ENCODE measurements at places on chromosomes 5 and 9.

DNA sequence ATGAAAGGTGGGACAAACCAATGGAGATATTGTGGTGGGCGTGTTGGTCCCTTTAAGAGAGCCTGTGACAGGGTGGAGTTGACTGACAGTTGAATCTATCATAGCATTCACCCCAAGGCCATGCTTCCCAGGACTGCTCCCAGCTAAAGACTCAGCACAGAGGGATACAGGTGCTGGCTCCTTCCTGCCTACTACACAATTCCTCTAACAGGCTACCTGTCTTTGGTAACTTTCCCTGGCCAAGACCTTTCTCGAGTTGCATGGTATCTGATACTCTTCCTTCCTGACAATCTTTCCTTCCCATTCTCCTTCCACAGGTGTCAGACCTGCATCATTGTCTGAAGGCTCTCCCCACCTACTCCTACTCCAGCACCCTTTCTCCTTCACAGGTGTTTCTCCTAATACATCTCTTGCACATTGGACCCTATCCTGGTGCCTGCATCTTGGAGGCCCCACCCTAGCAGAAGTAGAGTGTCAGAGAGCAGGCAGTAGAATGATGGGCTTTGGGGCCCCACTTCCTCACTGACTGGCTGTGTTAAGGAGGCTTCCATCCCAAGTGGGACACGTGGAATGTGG is 120.7 kb upstream of the ALDH1B1 start:
- no peak for DNase-seq

GRCh38 chr5:57437976-57438805 is 44.4 kb downstream of the ACTBL2 start:
- DNase-seq: no peak

DNA sequence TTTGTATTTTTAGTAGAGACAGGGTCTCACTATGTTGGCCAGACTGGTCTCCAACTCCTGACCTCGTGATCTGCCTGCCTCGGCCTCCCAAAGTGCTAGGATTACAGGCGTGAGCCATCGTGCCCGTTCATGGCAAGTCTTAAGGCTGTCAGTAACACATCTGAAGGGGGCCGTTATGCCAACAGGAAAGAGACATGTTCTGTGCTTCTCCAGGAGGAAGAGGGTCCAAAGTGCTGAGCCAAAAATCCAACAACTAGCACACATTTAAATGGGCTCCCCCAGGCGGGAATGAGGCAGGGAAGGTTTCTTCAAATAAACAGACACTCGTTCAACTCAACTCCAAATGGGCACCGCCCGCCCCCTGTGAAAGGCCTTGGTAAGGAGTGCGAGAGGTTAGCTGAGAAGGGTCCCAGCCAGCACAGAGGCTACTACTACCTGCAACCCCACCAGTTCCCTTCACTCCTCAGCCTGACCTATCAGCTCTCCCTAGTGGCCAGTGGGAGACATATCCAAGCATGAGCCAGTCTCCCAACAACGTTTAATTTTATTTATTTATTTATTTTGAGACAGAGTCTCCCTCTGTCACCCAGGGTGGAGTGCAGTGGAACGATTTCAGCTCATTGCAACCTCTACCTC is 84.1 kb upstream of the DMRT1 start:
- no peak for DNase-seq

GRCh38 chr5:71894091-71894490 is 175.0 kb downstream of the CARTPT start:
- DNase-seq: no peak

- no peak for DNase-seq
Observed at GRCh38 chr5:119512277-119512676, 60.0 kb downstream of the HSD17B4 start.

GRCh38 chr5:119879446-119879845 is 250.1 kb downstream of the FAM170A start:
- no peak for DNase-seq

DNA sequence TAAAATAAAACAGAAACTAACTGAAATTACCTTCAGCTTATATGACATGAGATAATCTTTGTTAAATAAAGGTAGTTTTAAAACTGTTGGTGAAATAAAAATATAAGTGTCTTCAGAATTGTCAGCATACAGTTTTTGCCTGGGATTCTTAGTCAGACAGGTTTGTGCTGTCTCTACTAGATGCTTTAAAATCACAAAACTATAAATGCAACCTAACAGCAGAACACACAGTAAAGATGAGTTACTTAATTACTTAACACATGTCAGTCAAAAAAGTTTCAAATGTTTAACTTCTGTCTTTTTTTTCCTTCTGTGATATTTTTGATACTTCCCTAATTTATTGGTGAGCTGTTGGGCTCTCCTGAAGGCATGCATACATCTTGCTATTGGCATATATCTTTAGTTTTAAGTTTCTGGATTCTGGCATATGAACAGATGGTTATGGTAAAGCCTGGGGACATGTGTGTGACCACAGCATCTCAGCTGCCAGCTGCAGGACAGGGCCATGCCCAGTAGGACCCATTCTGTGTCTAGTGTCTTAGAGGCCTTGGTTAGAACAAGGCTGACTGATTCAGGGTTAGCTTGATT is 231.1 kb upstream of the NUDT12 start:
- no peak for DNase-seq

DNA sequence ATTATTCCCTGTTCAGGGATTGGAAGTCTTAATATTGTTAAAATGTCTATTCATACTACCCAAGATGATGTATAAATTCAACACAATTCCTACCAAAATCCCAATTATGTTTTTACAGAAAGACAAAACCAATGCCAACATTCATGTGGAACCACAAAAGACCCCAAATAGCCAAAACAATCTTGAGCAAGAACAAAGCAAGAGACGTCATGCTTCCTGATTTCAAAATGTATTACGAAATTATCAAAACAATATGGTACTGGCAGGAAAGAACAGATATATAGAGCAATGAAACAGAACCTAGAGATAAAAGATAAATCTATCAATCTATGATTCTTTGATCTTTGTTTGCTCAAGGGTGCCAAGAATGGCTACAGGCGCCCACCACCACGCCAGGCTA is 237.9 kb downstream of the TAF11L14 start:
- DNase-seq: no peak

GRCh38 chr9:20286154-20286700 is 336.1 kb downstream of the MLLT3 start:
- no peak for DNase-seq

DNA sequence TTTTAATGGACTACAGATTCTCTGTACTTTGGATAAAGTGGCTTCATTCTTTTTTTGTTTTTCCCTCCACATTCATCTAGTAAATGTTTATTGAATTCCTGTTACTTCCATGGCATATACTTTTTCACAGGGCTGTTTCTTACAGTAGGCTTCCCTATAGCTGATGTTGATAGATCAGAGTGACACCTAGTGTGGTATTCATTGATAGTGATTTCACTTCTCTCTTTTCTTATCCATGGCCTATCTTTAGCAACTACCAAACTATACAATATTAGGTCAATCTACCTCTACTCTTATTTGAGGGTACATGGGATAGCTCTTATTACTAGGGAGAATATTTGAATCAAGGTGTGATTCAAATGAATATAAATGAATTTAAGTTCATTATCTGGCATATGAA is 35.8 kb downstream of the FSD1L start:
- DNase-seq: no peak

DNA sequence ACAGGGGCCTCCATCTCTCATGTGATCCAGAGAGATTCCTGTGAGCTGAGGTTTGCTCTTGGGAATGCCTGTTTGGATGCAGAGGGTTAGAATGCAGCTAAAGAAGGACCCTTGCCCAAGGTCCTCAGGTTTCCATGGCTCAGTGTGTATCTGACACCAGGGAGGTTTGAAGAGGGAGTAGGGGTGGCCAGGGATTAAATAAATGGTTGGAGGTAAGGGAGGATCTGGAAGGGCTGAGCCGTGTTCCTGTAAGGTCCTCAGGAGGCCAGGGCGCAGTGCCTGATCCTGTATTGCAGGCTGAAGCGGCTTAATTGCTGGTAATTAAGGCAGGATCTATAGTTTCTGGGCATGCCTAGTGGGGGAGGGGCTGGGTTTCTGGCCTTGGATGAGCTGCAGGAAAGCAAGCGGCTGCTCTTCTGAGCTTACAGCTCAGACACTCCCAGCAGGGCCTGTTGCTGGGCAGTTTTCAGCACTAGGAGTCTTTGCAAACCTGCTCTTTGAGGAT is 41.5 kb upstream of the MAP1B start:
- peak; percentile 14 for DNase-seq

- DNase-seq: no peak
Observed at GRCh38 chr9:72807765-72808445, 144.9 kb downstream of the ALDH1A1 start.

GRCh38 chr5:136023958-136024541 is 4.7 kb upstream of the TGFBI start:
- DNase-seq: no peak

DNA sequence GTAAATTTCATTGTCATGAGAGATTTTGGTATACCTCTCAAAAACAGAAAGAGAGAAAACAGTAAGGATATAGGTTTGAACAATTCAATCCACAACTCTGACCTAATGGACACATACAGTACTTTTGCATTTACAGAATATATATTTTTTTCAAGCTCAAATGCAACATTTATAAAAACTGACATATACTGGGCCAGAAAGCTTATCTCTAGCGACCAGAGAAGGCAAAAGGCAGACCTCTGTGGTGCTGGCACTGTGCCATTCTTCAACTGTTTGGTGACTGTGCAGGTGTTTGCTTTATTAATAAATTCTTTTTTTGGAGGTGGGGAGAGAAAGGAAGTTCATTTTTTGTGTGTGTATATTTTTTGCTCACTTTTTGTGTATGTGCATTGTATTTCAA is 6.0 kb upstream of the PLAC8L1 start:
- DNase-seq: no peak

GRCh38 chr9:34452568-34452967 is 5.8 kb downstream of the FAM219A start:
- DNase-seq: no peak

- DNase-seq: no peak
Observed at GRCh38 chr5:16660982-16661381, 44.2 kb upstream of the RETREG1 start.

GRCh38 chr5:66438087-66438486 is 158.1 kb upstream of the MAST4 start:
- DNase-seq: no peak

- no peak for DNase-seq
Observed at GRCh38 chr9:98864281-98865174, 57.1 kb downstream of the GALNT12 start.

GRCh38 chr5:59792983-59793585 is 100.4 kb downstream of the PDE4D start:
- DNase-seq: no peak

- no peak for DNase-seq
Observed at GRCh38 chr9:7289773-7290172, 509.8 kb downstream of the DMAC1 start.

- DNase-seq: no peak
Observed at GRCh38 chr9:37329576-37329975, 92.9 kb upstream of the GRHPR start.

DNA sequence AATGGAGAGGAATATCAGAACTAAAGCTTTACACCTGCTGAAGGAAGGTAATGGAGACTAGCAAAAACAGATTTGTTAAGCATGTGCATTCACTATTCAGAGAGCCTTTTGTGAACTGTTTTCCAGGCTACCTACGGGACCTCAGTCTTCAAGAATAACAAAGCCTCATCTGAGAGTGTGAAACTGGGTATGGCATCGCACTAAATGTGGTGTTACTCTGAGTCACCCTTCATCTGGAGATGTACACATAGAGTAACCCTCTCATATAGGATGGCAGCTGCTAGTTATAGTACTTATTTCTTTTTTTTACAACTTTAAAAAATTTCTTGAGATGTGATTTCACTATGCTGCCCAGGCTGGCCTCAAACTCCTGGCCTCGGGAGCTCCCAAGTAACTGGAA is 306.8 kb downstream of the ZNF608 start:
- no peak for DNase-seq

DNA sequence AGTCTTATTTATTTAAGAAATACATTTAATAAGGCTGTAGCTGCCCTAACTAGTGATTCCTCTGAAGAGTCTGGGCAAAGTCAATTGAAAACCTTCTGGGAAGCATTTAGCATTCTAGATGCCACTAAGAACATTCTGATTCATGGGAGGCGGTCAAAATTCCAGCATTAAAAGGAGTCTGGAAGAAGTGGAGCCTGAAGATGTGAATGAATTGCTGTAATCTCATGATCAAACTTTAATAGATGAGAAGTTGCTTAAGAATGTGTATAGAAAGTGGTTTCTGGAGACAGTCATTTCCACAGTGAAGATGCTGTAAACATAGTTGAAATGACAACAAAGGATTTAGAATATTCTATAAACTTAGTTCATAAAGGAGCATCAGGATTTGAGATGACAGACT is 61.4 kb downstream of the WDR41 start:
- no peak for DNase-seq

DNA sequence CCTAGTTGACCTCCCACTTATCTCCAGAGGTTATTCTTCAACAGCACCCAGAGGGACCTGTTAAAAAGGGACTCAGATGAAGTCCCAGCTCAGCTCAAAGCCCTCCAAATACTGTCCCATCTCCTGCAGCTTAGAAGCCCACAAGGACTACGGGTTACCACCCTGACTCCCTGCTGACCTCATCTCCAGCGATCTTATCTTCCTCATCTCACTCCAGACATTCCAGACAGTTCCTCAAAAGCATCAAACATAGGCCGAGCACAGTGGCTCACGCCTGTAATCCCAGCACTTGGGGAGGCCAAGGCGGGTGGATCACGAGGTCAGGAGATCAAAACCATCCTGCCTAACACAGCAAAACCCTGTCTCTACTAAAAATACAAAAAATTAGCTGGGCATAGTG is 263.8 kb upstream of the TLE4 start:
- no peak for DNase-seq

- no peak for DNase-seq
Observed at GRCh38 chr5:158368686-158369085, 509.7 kb upstream of the CLINT1 start.

GRCh38 chr9:78856144-78856543 is 559.2 kb downstream of the PSAT1 start:
- no peak for DNase-seq

DNA sequence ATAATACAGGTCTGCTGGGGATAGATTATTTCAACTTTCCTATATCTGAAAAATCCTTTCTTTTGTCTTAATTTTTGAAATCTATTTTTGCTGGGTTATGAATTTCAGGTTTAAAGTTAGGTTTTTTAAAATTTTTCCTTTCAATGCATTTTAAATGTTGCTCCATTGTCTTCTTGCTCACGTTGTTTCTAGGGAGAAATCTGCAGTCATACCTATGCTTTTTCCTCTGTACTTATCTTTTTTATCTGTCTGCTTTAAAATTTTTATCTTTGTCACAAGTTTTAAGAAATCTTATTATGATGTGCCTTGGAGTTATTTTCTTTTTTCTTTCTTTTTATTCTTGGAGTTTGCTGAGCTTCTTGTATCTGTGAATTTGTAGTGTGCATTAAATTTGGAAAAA is 412.0 kb upstream of the KIF2A start:
- no peak for DNase-seq

GRCh38 chr5:67465537-67466207 is 269.1 kb upstream of the CD180 start:
- DNase-seq: no peak

- no peak for DNase-seq
Observed at GRCh38 chr9:129069862-129070641, 10.9 kb upstream of the DOLPP1 start.
